ENCODE measurements at places on chromosomes 7 and 10.
A peak's percentile ranks its signal among the peaks of the same experiment; 100 is the strongest.

DNA sequence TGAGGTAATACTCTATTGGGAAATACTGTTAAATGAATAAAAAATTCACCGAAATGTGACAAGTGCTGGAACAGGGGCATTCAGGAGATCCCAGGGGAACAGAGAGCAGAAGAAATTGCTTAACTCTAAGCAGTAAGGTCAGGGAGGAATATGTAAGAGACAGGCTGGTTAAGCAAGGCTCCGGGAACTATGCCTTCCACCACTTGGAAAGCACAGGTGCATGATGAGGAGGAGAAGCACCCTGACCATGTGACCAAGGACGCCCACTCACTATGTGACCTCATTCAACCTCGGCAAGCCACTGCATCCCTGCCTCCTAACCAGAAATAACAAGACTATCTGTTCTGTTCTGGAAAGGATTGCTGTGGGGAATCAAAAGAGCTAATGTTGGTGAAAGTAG is 218.4 kb downstream of the ELMO1 start:
- no peak for DNase-seq

GRCh38 chr10:122052701-122053100 is 63.7 kb downstream of the TACC2 start:
- no peak for DNase-seq

- DNase-seq, result no peak
These were observed 384.4 kb upstream of the AUTS2 start for GRCh38 chr7:69213878-69214277.

DNA sequence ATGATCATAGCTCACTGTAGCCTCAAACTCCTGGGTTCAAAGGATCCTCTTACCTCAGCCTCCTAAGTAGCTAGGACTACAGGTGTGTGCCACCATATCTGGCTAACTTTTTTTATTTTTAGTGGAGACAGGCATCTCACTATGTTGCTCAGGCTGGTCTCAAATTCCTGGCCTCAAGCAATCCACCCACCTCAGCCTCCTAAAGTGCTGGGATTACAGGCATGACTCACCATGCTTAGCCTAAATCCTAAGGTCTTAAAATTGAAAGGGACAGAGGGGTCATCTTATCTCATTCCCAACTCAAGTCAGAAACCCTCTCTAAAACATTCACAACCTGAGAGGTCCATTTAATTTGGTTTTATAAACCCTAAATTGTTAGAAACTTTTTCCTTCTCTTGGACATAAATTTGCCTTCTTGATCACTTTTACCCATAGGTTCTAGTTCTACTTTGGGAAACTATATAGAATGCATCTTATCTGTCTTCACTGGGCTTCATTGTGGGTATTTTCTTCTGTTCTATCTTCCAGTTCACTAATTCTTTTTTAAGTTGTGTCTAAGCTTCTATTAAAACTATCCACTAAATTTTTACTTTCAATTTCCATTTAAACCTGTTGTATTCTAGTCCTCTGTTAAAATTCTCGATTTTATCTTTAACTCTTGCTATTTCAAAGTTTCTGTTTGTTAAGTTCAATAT is 183.4 kb upstream of the KAT6B start:
- no peak for DNase-seq

GRCh38 chr7:6256109-6256483 is 16.3 kb downstream of the CYTH3 start:
- no peak for DNase-seq

DNA sequence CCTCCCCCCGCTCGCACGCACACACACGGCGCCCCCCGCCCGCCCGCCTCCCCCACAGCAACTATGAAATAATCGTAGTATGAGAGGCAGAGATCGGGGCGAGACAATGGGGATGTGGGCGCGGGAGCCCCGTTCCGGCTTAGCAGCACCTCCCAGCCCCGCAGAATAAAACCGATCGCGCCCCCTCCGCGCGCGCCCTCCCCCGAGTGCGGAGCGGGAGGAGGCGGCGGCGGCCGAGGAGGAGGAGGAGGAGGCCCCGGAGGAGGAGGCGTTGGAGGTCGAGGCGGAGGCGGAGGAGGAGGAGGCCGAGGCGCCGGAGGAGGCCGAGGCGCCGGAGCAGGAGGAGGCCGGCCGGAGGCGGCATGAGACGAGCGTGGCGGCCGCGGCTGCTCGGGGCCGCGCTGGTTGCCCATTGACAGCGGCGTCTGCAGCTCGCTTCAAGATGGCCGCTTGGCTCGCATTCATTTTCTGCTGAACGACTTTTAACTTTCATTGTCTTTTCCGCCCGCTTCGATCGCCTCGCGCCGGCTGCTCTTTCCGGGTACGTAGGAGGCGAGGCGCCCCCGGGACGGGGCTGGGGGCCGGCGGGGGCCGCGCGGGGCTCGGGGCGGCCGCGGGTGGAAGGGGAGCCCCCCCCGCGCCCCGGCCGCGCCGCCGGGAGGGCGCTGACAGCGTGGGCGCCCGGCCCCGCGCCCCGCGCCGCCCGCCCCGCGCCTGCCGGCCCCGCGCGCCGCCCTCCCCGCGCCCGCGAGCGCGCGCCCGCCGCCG is 441 bp downstream of the BMI1 start:
- DNase-seq, result no peak

DNA sequence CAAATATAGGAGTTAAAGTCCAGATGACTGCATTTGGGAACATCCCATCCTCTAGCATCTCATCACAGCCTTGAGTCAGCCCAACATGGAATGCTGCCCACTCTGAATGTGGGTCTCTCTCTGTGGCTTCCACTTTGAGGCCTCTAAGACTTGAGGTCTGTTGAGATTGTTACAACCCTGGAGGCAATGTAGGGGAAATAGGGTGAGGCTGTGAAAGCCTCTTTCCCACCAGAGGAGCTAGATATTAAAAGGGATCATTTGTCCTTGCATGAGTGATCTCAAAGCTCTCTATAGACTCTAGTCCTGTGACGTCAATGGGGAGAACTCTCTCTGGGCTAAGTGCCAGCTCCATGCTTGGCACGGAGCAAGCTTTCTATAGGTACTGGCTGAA is 6.4 kb upstream of the GOLGA7B start:
- no peak for DNase-seq

DNA sequence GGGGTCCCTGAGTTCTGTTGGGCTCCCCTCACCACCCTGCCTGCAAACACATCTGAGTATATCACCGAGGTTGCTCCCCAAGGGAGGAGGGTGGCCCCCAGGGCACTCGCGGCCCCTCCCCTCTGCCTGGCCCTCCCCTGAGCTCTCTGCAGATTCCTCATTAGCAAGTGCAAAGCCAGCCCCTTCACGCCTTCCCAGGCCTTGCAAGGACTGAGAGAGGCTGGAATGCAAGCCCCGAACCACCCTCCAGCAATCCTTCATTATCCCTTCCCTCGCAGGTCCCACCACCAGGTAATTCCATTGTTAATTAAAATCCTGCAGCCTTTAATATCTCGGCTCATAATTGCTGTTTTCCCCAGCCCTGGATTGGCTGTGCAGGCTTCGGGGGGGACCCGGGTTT is 35.3 kb upstream of the MYL10 start:
- no peak for DNase-seq

DNA sequence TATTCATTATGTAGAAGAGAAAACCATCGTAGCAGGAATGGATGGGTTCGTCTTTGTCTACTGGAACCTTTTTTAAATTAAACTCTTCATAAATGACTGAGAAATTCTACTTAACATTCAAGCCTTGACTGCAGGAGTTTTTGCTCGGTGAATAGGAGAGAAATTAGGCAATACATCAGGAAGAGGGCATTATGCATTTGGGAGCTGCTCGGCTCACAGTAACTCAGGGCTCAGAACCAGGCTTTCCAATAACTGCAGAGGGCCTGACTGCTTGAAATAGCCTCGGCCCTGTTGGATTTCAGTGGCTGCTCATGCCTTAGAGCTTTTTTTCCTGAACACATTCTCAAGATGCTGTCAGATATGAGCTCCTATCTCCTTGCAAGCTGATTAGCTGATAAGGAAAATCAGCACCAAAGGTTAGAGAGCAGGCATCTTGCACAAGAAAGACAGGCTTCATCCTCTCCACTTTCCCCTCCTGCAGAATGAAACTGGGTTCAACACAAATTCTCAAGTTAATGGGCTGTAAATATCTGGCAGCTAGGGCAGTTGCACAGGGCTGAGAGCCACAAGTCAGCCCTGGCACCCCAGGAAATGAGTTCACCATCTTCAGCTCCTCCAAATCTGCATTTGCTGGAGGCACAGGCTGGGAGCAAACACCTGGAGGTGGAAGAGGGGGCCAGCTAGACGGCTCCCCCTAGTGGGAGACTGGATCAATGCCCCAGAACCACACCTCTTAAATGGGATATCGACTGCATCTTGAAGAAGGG is 24.3 kb downstream of the TECTB start:
- DNase-seq, result peak; percentile 0

GRCh38 chr7:728602-729001 is 1.5 kb upstream of the PRKAR1B start:
- DNase-seq, result no peak

- DNase-seq, result no peak
These were observed 58.7 kb downstream of the GPAM start for GRCh38 chr10:112124866-112125265.

Measured in NCI-H2171 (cell line).